ENCODE measurements at places on chromosomes 13 and 19. TPM values are rescaled to one million over a fixed set of nuclear protein-coding genes. Genes with fewer than 3 reads are reported as not detected.

Gene LGALS4
- not detected for total RNA-seq

Gene PSG4
- not detected for total RNA-seq

Gene MTUS2
- 7.1 TPM for total RNA-seq

Gene ZNF681
- total RNA-seq, result 14.3 TPM

Gene FFAR3
- total RNA-seq, result under 0.01 TPM

Gene RB1
- total RNA-seq, result 32.2 TPM

Gene CEBPA
- total RNA-seq, result 1.2 TPM

Gene CYP2F1
- total RNA-seq, result not detected

Gene CALR3
- total RNA-seq, result not detected

Gene KCNRG
- 11.8 TPM for total RNA-seq

Gene ZNF471
- 17.0 TPM for total RNA-seq

Gene TINCR
- total RNA-seq, result 0.49 TPM

Gene LMTK3
- 19.4 TPM for total RNA-seq

Gene TMEM143
- 3.2 TPM for total RNA-seq

Gene GSX1
- total RNA-seq, result under 0.01 TPM

Gene ZSWIM9
- total RNA-seq, result 3.9 TPM

Gene S1PR4
- total RNA-seq, result not detected

Gene MARK4
- 35.2 TPM for total RNA-seq

Gene LINGO3
- 0.74 TPM for total RNA-seq

Gene LILRB2
- 0.25 TPM for total RNA-seq

Gene DHDH
- 0.49 TPM for total RNA-seq
